ENCODE measurements at places on chromosomes 6 and 20. TPM values are rescaled to one million over a fixed set of nuclear protein-coding genes. Genes with fewer than 3 reads are reported as not detected.

Gene SLC25A27
- total RNA-seq = 9.8 TPM

Gene OXT
- not detected for total RNA-seq

Gene LHFPL5
- not detected for total RNA-seq

Gene IRF4
- 57.7 TPM for total RNA-seq

Gene MUCL3
- total RNA-seq = not detected

Gene CYB5R4
- 19.5 TPM for total RNA-seq

Gene SCAF8
- total RNA-seq = 59.5 TPM

Gene B3GALT4
- total RNA-seq = 29.2 TPM

Gene FKBP5
- total RNA-seq = 241 TPM

Gene SLC26A8
- total RNA-seq = 2.6 TPM

Gene SYNE1
- 171 TPM for total RNA-seq

Gene MAP1LC3A
- 31.3 TPM for total RNA-seq

Gene SLC17A4
- total RNA-seq = not detected

Gene APCDD1L
- not detected for total RNA-seq

Gene ARMC12
- total RNA-seq = 0.23 TPM

Gene GLP1R
- not detected for total RNA-seq

Gene CDSN
- not detected for total RNA-seq

Gene TMC2
- 1.2 TPM for total RNA-seq

Gene VSX1
- not detected for total RNA-seq

Gene RIPOR2
- total RNA-seq = 128 TPM

Gene ARMH2
- total RNA-seq = not detected

Gene RSPO4
- total RNA-seq = not detected

Gene RNGTT
- 27.1 TPM for total RNA-seq

Gene INSM1
- not detected for total RNA-seq

Gene HDAC2
- 54.6 TPM for total RNA-seq

Gene KIF3B
- total RNA-seq = 23.9 TPM

Gene DEFB132
- total RNA-seq = not detected

Gene TUBB1
- total RNA-seq = 26.6 TPM

Gene IP6K3
- 2.7 TPM for total RNA-seq

Gene CST7
- total RNA-seq = 60.3 TPM

Gene TFAP2C
- not detected for total RNA-seq

Gene STMND1
- total RNA-seq = not detected

Gene SFTA2
- total RNA-seq = not detected

Gene GABRR2
- 6.4 TPM for total RNA-seq

Gene CAGE1
- total RNA-seq = not detected

Gene BACH2
- 28.6 TPM for total RNA-seq

Gene SAMD5
- 3.1 TPM for total RNA-seq

Gene RAET1L
- not detected for total RNA-seq

Gene TGM3
- total RNA-seq = not detected

Gene DEFB124
- total RNA-seq = not detected

Gene POM121L2
- total RNA-seq = not detected

Gene SLC17A2
- not detected for total RNA-seq

Gene RAMACL
- 5.8 TPM for total RNA-seq

Gene RSPH4A
- total RNA-seq = 0.63 TPM

Gene TEAD3
- 2.8 TPM for total RNA-seq

Gene IPCEF1
- total RNA-seq = 19.2 TPM

Gene RIPOR3
- 12.7 TPM for total RNA-seq

Gene C6orf52
- not detected for total RNA-seq

Gene C20orf144
- total RNA-seq = not detected

Gene TMEM74B
- 1.3 TPM for total RNA-seq

Gene MAPK13
- total RNA-seq = 24.1 TPM

Gene TRDN
- total RNA-seq = not detected

Gene HSF2
- 14.9 TPM for total RNA-seq

Gene CST2
- total RNA-seq = not detected

Gene TMEM200A
- total RNA-seq = 2.1 TPM

Gene CCN6
- not detected for total RNA-seq

Data from spleen (tissue), 13 donors.